Occipital lobe (tissue), 3 donors: ENCODE measurements at places on chromosomes 4 and X. TPM values are rescaled to one million over a fixed set of nuclear protein-coding genes. Genes with fewer than 3 reads are reported as not detected.

OTUD4 gene
- 54.0 TPM for total RNA-seq

FDCSP gene
- not detected for total RNA-seq

BMX gene
- 1.2 TPM for total RNA-seq

CMC4 gene
- 3.4 TPM for total RNA-seq

GYPA gene
- total RNA-seq = 5.8 TPM
